ENCODE measurements at places on chromosomes 2 and 18.

DNA sequence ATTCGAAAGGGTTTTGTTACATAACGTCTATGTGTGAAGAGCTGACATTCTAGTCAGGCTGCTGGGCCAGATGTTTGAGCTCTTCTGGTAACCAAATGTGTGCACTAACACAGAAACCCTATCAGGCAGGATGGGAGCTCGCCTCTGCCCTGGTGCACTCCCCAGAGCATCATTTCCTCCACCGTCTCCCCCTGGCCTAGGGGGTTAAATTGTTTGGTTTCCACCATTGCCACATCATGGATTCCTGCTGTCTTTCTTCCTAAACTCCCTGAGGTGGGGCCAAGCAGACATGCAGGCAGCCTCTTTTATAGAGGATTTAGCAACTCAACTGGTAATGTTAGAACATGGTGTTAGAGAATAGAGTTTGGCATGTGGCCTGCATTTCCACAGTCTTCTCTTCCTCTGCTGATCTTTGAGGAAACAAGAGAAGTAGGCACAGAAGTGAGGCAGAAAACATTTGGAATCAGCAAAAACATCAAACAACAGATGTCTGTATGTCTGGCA lies 87.3 kb downstream of the ANTXR1 start:
- no peak for DNase-seq

DNA sequence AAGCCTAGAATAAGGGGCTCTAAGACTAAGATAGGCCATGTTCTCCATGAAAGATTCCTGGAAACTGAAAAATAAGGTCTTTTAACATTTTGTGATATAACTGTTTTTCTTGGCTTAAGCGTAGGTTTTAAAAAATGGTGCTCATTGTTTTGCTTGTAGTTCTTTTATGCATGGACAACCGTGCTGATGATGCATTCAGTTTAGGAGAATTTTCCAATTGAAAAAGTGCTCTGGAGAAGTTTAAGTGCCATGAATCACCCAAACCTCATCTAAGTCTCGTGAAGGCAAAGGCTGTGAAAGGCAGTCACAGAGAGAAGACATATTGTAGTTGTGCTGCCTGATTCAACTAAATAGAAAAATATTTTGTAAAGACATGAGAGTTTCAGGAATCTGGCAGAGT lies 111.8 kb upstream of the GAREM1 start:
- DNase-seq: no peak

GRCh38 chr2:165033402-165033801 lies 78.1 kb upstream of the SLC38A11 start:
- DNase-seq: no peak

DNA sequence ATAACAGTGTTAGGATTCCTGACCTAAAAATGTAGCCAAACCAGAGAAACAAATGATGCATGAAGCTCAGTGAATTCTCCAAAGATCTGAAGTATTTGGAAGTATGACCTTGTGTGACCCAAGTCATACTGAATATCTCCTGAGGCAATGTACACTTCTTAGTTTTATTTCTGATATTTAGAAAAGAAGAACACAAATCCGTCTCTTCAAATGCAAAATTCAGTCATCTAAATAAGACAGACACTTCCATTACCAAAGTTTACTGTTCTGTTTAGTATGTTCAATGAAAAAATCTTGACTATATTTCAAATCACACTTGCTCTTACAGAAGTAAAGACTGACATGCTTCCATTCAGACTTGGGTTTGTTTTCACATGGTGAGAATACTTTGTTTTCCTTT lies 495.7 kb downstream of the RIT2 start:
- DNase-seq: no peak

GRCh38 chr2:134592377-134592776 lies 126.4 kb downstream of the TMEM163 start:
- DNase-seq: no peak

DNA sequence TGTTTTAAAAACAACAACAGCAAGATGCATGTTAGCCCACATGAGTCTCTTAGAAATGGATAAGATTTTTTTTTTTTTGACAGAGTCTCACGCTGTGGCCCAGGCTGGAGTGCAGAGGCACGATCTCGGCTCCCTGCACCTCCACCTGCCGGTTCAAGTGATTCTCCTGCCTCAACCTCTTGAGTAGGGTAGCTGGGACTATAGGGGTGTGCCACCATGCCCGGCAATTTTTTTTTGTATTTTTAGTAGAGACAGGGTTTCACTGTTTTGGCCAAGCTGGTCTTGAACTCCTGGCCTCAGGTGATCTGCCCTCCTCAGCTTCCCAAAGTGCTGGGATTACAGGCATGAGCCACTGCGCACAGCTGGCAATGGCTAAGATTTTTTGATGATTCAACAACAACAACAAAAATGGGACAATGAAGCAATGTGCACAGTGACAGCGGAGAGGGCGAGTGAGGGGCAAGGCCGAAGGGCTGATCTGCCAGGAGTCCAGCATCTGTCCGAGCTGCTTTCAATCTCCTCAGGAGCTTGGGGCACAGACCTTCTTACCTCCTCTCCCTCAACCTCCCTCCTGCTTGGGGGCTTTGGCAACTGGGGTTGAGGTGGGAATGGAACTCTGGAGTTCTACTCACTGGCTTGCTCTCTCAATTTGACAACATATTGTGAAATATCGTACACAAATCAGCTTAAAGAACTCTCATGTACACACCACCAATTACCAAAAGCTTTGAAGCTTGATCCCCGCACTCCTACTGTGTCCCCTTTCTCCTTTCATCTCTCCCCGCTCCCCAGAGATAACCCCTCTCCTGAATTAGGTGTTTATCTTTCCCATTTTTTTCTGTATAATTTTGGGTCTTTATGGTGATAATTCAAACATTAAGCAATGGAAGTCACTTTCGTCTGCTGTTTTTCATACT lies 3.4 kb downstream of the ABCG8 start:
- DNase-seq: no peak

- DNase-seq: no peak
Observed at GRCh38 chr2:240650254-240650965, 25.1 kb downstream of the GPR35 start.

DNA sequence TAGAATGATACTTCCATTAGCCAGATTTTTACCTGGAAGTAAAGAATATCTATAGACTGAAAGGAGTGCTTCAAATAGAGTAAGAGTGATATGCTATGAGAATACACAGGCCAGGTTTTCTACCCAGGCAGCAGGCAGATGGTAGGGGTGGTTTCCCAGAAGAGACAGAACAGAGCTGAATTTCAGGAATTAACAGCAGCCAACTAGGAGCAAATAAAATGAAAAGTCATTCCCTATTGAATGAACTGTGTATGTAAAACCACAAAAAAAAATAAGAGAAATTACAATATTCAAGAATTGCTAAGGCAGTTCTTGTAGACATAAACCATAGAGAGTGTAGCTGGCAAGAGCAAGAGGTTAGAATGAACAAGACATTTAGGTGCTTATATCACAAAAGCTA lies 336.8 kb downstream of the KCNJ3 start:
- no peak for DNase-seq

DNA sequence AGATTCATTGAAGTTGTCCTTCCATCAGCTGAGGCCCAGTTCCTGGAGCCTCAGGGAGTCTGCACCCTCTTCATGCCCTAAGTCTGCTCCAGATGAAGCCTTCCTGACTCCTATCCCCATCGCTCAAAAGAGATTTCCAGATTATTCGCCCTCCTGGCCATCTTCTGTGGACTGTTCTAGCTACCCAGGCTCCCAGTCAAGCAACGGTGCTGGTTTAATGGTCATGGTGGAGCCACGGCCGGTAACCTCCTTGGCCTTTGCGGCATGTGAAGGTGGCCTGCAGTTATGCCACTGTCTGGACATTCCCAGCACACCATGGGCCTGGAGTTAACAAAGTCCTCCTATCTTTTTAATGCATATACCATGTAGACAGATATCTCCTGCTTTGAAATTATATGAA lies 140.1 kb upstream of the ASB18 start:
- no peak for DNase-seq

- no peak for DNase-seq
Observed at GRCh38 chr2:233312874-233313273, 5.3 kb downstream of the SAG start.

- no peak for DNase-seq
Observed at GRCh38 chr2:25375989-25376545, 34.3 kb upstream of the DNMT3A start.

GRCh38 chr2:147862859-147863516 lies 18.2 kb downstream of the ACVR2A start:
- no peak for DNase-seq

DNA sequence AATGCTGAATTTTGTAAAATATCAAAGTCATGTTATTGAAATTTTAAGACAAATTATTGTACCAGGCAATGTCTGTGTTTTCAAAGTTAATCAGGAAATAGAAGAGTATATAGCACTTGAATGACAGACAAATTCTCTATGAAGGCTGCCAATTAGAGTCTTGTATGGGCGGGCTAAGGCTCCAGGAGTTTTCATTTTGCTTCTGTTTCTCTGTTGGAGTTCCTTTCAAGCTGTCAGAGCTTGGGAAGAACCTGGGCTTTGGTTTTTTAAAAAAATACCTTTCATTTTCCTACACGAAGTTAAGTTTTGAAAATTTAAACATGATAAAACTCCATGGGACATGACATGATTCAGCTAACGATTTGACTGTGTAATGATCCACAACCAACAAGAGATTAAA lies 339.0 kb upstream of the KCNH7 start:
- no peak for DNase-seq

GRCh38 chr2:138723196-138723987 lies 56.8 kb downstream of the NXPH2 start:
- DNase-seq: no peak

- no peak for DNase-seq
Observed at GRCh38 chr2:57973621-57974186, 72.9 kb upstream of the VRK2 start.

GRCh38 chr2:173148520-173148919 lies 72.9 kb downstream of the MAP3K20 start:
- DNase-seq: no peak

- no peak for DNase-seq
Observed at GRCh38 chr2:128488434-128488833, 169.8 kb upstream of the HS6ST1 start.

DNA sequence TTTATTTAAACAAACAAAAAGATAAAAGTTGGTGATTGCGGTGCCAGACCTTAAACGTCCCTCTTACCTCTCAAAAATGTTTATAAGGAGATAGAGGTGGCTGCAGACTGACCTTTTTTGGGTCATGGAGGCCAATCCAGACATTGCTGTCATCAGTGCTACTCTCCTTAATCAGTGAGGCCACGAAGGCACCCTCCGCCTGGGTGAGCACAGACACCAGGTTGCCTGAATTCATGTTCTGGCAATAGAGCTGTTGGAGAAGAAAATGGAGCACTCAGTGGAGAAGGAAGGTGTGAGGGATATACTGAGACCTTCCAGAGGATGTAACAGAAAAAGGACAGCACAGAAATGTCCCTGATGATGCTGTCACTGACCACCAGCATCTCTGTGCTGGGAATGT lies 1.5 kb downstream of the REG1B start:
- DNase-seq: no peak

GRCh38 chr2:13240061-13240460 lies 523.3 kb downstream of the TRIB2 start:
- no peak for DNase-seq

- no peak for DNase-seq
Observed at GRCh38 chr2:227834423-227834822, 20.8 kb downstream of the CCL20 start.

DNA sequence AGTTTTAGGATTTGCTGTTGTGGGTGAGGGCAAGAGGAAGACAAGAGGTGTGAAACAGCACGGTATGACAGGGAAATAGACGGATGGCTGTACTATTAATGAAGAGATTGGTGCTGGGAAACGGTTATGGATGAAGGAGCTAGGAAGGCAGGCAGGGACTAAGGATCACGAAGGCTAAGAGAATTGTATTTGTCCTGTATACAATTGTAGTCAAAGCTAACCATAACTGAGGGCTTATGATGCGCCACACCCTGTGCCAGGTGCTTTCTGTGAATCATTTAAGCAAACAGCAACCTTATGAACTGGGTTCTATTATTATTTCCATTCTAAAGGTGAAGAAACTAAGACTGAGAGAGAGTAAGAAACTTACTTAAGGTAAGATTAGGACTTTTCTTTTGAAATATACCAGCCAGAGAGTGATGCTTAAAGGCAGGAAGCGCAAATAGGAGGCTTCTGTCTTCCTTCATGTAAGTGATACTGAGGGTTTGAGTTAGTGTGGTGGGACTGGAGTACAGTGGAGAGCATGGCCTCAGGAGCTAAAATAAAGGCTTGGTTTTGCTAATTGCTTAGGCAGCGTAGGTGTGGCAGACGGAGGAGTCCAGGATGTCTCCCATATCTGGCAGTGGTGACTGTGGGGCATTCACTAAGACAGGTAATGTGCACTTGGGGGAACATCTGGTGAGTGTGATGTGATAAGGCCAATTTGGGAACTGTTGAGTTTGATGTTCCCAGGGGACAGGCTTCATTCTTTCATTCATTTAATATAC lies 85.8 kb downstream of the PLEKHM3 start:
- no peak for DNase-seq

- no peak for DNase-seq
Observed at GRCh38 chr18:38450876-38451275, 885.3 kb upstream of the CELF4 start.

- DNase-seq: no peak
Observed at GRCh38 chr18:23900994-23901393, 113.6 kb upstream of the TTC39C start.

DNA sequence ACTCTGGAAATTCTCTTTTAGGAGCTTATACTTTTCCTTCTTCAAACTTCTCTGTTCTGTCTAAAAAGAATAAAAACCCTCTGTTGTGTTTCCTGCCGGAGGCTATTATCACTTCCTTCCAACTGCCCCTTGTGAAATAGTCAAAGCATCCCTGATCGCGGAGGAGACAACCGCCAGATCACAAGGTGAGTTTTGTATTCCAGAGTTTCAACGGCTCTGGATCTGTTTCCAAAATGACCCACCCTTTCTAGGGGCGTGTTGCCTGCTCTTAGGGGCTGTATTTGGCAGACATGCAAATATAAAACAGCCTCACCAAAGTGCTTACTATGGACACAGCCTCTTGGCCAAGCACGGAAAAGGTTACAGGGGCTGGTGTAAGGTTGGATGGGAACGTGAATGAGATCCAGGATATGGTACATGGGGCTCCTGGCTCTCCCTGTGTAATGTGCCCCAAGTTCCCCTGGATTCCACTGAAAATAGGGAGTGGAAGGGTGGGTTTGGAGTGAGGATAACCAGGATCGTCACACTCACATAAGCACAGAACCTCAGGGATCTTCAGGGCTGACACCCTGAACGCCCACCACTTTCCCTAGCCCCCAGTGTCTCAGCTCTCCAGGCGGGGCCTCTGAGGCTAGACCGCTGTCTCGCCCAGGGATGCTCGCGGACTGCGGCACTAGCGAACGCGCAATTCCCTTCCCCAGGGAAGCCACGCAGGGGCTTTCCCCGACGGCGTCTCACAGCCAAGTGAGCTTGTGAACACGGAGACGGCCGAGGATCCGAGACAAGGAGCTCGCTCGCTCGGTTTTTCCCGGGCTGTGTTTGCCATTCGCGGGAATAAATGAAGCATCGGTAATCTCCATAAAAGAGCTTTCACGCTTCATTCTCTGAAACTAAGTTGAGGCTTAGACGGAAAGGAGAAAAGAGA lies 14.4 kb downstream of the EN1 start:
- DNase-seq: no peak

GRCh38 chr2:65360441-65360840 lies 72.0 kb downstream of the SPRED2 start:
- DNase-seq: no peak

All from NCI-H460 (cell line).